Globus pallidus (tissue), 1 donor: ENCODE measurements at places on chromosomes 3 and 15.

DNA sequence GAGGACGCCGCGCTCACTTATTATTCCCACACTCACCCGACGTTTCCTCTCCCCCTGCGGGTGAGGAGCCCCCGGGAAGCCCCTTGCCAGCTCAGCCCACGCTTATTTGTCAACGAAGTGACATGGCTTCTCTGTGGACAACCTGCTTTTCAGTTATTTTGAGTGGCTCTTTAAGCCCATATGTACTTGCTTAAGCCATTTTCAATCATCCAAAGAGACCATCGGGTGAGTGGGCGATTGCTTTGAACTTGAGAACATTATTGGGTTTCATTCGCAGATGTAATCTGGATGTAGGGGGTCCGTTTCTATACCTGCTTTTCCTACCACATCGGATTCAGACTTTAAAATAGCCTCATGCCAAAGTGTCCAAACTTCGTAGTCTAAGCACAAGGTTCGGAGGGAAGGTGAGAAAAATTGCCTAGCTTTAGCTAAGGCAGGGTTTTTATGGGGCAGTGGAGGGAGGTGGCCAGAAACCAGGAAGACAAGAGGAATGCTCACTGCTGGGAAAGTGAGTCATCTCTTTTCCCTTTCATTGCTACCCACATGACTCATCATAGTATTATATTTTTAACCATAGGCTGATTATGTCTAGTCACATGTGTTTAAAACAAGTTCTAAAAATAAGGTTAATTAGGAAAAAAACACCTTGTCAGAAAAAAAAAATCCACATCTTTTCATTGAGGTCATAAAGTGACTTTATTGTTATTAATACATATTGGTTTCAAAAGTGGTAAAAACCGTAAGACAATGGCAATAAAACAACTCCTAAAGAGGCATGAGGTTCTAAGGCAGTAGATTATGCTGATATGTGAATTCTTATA lies 773.1 kb upstream of the NR2F2 start:
- DNase-seq: no peak

DNA sequence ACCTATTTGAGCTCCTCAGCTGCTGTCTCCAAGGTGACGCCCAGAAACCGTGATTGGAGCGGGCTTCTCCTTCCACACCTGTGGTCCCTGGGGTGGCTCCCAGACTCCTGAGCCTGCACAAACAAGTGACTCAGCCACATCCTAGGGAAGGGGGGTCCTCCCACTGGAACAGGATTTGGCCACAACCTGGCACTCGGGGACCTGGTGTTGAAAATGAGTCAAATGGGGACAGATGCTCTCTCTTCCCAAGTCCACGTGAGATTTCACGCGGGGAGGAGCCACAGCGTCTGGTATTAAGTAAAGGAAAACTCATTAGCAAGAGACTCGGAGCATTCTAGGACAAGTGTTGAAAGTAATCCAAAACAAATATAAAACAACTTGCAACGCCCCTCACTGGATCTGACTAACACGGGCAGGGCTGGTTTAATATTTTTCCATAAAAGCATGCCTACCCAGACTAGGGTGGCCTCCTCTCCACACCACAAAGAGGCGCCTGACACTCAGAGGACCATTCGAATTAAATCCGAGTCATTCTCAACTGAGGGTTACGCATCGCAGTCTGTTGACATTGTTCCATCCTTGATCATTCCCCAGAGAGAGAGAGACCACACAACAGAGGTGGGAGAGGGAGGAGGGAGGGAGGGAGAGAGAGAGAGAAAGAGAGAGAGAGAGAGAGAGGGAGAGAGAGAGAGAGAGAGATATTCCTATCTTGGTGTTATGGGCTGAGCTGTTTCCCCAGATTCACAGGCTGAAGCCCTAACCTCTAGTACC lies 74.4 kb downstream of the MGLL start:
- DNase-seq: no peak

- no peak for DNase-seq
Observed at GRCh38 chr3:134205451-134205850, 45.2 kb downstream of the RYK start.

DNA sequence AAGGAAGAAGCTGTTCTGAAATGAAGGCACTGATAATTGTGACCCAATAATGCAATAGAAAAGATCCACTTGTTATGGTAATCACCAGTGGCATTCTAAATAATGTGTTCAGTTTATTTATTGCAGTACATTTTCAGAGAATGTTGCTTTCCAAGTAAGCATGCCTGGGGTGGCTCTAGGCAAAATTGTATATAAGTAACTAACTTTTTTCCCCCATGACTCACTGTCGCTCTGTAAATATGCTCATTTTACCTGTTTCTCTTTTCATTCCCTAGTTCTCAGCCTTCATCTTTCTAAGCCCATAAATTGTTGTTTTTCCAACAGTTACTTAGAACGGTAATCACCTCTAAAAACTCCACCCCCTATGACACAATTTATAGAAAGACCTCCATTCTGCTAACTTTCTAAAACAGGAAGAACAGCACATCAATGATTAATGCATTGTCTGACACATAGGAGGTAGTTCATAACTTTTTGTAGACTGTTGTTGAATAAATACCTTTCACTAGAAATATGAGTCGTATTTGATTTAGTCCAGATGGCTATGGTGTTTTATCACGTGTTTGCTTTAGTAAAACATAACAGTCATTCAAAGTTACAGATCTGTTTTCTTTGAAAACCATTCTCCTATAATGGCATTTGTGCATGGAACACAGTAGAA lies 143.1 kb downstream of the LSAMP start:
- no peak for DNase-seq

DNA sequence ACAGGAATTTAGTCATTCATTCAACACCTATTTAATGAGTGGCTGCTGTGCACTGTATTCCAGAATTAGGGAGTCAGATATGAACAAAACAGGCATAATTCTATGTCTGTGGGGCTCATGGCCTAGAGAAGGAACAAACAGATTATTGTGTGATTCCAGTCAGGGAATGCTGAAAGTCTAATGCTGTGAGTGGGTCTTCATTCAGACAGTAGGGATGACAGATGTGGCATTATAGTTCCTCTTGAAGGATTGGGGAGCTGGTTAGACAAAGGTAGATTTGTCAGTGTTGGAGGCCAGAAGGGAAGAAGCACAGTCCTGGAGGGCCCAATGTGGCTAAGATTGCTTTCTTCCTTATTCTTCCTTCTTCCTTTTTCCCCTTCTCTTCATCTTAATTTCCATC lies 226.4 kb upstream of the EIF1B start:
- no peak for DNase-seq

GRCh38 chr3:32449691-32450090 lies 53.0 kb downstream of the CMTM6 start:
- DNase-seq: no peak

- DNase-seq: no peak
Observed at GRCh38 chr3:132232231-132232792, 84.9 kb upstream of the ACP3 start.

DNA sequence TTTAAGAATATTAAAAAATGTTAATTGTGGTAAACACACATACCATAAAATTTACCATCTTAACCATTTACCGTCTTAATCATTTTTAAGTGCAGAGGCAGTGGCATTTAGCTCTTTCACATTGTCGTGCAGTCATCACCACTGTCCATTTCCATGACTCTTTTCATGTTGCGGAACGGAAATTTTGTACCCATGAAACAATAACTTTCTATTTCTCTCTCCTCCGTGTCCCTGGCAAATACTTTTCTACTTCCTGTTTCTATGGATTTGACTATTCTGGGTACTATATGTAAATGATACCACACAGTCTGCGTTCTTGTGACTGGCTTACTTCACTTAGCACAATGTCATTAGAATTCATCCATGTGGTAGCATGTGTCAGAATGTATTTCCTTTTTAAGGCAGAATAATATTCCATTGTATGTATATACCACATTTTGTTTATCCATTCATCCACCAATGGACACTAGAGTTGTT lies 27.9 kb downstream of the AKAP13 start:
- no peak for DNase-seq

- DNase-seq: no peak
Observed at GRCh38 chr3:122902326-122902725, 107.5 kb downstream of the SLC49A4 start.

GRCh38 chr15:87959080-87959479 lies 297.5 kb downstream of the NTRK3 start:
- DNase-seq: no peak

- DNase-seq: peak; percentile 47
Observed at GRCh38 chr3:24521420-24522145, 26.9 kb upstream of the THRB start.

- peak; percentile 51 for DNase-seq
Observed at GRCh38 chr15:77060546-77060945, 10.4 kb downstream of the TSPAN3 start.

GRCh38 chr3:16888785-16889607 lies 4.2 kb downstream of the PLCL2 start:
- DNase-seq: no peak

DNA sequence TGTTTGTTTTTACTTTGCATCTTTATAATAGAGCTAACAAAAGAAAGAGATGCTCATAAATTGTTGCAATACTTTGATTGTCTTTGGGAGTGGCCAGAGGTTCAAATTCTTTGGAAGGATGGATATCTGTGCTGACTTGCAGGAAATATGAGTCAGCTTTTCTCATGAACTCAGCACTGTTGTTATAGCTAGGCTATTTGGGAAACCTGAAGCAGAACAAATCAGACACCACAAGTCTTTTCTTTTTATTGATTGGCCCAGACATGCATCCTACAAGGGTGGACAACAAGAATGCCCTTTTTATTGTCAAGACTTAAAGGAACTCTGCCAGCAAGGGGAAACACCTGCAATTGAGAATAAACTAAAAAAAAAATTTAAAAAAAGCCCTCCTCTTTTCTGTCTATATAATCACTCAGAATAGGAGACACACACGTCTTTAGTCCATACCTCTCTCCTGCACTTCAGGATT lies 4.6 kb upstream of the DENND4A start:
- DNase-seq: no peak

DNA sequence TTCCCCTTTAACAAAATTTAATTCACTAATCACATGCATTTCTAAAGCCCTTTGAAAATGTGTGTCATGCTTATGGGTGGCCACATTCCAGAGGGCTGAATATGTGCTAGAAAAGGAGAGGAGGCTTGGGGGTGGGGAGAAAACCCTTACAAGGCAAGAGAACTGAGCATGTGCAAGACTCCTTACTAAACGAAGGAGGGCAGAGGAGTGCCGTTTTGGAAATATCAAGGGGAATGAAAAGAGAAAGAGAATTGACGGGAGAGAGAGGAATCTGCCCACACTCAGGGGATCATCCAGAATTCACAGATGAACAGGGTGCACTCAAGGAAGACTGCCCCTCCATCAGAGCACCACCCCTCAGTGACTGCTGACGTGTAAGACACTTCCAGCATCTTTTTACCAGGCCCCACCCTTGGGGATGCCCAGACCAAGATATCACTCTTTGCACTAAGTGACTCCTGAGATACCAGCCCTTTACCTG lies 37.9 kb upstream of the TSC22D2 start:
- no peak for DNase-seq

DNA sequence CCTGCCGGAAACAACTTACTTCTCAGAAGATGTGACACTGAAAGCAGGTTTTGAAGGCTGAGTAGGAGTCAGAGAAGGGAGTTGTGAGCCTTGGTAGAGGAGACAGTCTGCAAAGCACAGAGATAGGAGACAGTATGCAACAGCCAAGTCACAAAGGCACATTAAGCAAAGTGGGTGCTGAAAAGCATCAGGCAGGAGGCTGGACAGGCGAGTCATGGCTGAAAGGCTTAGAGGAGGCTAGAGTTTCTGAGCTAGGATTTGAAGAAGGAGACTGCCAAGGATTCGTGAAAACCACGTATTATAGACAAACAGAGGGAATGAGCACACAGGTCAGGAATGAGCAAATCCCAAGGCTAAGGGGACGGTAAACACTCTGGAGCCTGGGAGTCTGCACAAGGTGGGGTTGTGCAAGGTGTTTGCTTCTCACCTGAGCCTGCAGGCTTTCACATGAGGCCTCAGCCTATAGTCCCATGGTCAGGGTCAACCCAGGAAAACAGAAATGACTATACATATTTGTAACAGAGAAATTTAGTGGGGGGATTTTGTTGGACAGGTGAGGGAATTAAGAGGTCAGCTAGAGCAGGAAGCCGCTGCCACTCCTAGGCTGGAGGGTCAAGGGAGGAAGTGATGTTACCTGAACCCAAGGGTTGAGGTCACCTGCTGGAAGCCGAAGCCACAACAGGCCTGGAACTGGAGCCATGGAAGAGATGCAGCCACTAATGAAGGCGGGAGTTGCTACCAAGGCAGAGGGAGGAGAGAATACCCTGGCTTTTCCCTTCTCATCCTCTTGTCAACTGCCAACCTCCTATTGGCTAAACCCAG lies 23.1 kb upstream of the TRIM71 start:
- no peak for DNase-seq

DNA sequence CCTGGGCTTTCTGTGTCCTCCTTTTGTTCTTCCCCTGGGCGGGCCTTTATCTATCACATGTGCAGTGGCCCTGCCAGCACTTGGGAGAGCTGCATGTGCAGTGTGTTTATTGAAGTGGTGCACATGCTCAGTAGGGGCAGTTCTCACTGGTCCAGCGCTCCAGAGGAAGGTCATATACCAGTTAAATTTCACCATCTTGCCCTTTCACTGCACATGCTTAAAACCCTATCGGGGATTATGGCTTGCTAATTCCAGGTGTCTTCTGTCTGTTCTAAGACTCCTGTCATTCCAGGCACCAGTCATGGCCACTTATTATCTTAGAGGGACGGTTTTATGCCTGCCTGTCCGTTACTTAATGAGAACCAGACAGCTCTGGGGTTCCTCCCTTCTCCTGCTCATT lies 52.2 kb downstream of the ROPN1B start:
- DNase-seq: peak; percentile 2

DNA sequence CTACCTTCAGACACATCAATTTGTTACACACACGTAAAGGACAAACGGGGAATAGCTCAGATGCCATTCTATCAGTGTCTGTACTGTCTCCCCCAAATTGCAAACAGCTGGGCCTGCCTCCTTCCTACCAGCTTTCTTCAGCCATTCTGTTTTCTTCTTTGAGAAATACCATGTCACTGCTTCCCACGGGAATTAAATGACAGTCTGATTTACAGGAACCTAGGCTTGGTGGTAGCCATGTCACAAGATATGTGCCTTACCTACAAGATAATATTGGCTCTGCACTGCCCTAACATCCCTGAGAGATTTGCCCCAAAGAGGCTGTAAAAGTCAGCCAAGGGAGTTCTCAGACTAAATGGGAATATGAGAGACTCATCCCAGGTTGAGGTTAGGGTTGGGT lies 308.3 kb downstream of the LRTM1 start:
- no peak for DNase-seq

GRCh38 chr15:88835646-88836045 lies 32.4 kb downstream of the ACAN start:
- no peak for DNase-seq

- DNase-seq: no peak
Observed at GRCh38 chr3:22779737-22780136, 423.4 kb upstream of the UBE2E2 start.

- peak; percentile 78 for DNase-seq
Observed at GRCh38 chr3:56702490-56703315, 19.6 kb upstream of the TASOR start.
